G401 (cell line): ENCODE measurements at places on chromosomes 3 and 15.
A peak's percentile ranks its signal among the peaks of the same experiment; 100 is the strongest.

- DNase-seq: no peak
These were observed 100.6 kb upstream of the PRR23E start for GRCh38 chr3:127092368-127092767.

DNA sequence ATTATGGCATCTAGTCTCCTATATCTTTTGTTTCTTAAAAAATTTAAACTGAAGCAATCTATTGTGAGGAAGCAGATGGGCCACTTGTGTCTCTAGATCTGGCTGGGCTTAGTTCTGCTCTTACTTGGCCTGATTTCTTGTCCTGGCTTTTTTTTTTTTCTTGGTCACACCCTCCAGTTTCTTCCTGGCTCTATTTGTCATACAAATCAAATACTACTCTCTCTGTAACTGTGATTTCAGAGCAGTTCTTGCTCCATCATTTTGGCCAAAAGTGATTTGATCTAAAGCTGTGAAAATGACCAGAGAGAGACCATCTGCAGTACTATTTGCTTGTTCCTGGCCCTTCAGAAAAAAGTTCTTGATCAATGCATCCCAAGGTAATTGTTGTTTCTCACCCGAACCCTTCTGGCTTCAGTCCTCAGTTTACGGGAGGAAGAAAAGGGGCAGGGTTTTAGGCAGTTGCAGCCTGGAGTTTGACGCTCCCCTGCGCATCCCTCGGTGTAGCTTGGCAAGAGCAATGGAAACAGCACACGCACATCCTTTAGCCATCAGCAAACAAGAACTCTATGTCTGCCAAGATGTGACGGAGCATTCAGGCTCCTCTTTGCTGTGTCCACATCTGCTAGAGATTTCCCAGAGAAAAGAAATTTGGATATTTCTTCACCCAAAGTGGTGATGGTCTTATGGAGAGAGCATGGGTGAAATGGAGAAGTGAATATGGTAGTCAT lies 31.6 kb downstream of the CHST2 start:
- no peak for DNase-seq

DNA sequence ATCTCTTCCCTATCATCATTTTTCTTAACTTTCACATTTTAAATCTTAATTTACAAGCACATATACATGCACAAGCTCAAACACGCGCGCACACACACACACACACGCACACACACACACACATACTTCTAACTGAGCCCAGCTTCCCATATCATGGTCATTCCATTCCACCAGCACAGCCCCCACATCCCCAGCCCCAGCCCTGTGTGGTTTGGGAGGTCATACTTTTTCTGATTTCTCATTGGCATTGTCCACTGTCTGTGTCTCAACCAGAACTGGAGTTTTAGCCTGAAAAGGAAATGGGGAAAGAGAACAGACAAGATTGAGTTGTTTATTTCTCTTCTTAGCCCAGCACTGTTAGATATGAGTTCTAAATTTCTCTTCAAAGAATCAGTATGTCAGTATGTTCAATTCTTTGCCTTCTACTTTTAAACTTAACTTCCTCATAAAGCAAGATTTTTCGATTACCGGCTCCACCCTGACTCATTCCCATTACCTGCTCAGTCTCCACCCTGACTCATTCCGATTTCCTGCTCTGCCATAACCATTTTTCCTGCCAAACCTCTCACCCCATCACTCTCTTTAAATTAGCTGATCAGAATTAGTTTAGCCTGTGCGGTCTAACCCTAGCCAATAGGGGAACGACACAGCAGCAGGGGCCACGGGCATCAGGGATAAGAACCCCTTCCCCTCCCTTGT lies 6.4 kb downstream of the IQCF1 start:
- no peak for DNase-seq

DNA sequence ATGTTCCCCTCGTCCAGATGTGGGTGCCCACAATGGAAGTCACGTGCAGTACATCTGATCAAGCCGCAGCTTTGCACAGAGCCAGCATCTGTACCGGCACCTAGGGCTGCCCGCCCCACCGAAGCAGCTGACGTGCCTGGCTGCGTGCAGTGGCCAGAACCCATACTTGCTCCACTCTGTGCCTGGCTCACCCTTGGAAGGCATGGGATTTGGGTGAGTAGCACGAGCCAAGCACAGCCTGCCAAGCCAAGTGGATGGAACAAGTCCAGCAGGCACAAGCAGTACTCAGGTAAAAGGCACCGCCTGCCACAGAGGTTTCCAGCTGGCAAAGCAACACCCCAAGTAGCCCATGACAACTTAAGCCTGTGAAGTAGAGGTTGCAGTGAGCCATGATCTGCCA lies 261.3 kb downstream of the TBC1D5 start:
- peak; percentile 64 for DNase-seq

GRCh38 chr3:89624494-89624893 lies 517.1 kb downstream of the EPHA3 start:
- no peak for DNase-seq

- DNase-seq: no peak
These were observed 242.9 kb downstream of the SLC9A9 start for GRCh38 chr3:143605233-143605950.

DNA sequence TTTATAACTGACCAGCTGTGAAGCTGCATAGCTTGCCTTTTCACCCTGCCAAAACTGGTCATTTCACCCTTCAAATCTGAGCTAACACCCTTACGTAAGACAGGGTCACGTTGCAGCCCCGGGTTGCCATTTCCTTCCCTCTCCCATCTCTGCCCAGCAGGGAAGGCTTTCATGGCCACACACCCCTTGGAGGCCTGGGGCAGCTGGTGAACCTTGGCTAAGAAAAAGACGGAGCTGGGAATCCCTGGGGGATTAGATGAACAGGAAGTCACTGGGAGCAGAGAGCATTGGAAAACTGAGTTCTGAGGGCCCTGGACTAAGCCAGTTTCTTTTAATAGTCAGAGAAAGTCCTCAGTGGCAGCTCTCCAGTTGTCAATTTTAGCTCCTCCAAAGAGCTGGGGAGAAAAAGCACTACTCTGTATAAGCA lies 67.8 kb downstream of the TTC23 start:
- peak; percentile 1 for DNase-seq

- DNase-seq: no peak
These were observed 488.7 kb downstream of the AGBL1 start for GRCh38 chr15:86568378-86568777.

DNA sequence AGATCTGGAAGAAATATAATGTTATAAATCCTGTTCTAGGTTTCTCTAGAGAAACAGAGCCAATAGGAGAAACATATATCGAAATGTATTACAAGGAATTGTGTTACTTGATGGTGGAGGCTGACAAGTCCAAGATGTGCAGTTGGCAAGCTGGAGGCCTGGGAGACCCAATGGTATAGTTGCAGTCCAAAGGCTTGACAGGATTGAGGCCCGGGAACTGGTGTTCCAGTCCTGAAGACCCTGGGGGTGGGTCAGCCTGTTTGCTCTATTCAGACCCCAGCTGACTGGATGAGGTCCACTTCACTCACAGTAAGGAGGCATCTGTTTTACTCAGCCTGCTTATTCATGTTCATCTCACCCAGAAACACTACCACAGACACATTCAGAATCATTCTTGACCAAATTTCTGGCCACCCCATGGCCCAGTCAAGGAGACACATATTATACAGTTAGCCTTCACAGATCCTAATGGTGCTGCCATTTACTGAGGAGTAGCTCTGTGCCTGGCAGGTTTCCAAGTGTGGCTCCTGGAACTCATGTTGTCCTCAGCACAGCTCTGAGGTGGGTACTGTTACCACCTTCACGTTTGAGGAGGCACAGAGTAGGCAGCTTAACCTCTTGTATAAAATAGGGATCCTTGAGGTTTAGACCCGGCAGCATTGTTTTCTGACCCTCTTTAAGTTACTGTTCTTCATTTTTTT lies 3.7 kb downstream of the TRAK1 start:
- peak; percentile 42 for DNase-seq

- no peak for DNase-seq
These were observed 195.9 kb downstream of the TP63 start for GRCh38 chr3:189827108-189827507.

- no peak for DNase-seq
These were observed 269.1 kb downstream of the RAP2B start for GRCh38 chr3:153431076-153431475.

DNA sequence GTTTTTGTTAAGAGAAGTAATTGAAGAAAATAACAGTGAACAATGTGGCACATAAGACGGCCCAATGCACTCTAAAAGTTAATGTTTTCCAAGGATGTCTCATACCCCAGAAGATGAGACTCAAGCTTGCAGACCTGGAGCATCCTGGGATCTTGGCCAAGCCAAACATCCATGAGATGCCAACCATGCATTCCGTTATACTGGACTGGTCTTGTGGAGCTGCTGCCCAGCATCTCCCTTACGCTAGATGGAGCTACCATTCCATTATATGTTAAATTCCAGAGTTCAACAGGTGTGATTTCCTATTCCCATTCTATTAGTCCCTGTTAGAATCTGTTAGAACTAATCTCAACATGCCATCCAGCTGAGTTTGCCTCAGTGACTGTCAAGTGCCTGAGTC lies 181.8 kb downstream of the PDCD6IP start:
- peak; percentile 78 for DNase-seq

GRCh38 chr15:63970621-63971426 lies 75.5 kb downstream of the DAPK2 start:
- DNase-seq: no peak

- no peak for DNase-seq
These were observed 400.0 kb upstream of the PPP2R3A start for GRCh38 chr3:135565546-135565945.

DNA sequence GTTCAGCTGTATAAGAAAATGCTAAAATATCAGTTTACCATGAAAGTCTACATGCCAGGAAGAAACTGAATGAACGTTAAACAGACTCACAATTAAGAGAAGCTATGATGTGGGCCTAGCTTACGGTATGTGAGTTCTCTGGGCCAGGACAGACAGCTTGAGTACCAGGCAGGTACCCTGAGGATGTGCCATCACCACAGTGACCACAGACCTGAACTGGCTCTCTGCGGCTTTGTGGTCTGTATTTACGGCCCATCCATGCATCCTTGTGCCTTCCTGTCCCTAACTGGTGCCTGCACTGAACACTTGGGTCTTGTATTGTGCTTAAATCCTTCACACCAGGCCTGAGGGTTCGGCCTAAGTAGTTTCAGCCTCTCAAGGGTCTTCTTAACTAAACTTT lies 467.5 kb upstream of the PPP2R3A start:
- no peak for DNase-seq

DNA sequence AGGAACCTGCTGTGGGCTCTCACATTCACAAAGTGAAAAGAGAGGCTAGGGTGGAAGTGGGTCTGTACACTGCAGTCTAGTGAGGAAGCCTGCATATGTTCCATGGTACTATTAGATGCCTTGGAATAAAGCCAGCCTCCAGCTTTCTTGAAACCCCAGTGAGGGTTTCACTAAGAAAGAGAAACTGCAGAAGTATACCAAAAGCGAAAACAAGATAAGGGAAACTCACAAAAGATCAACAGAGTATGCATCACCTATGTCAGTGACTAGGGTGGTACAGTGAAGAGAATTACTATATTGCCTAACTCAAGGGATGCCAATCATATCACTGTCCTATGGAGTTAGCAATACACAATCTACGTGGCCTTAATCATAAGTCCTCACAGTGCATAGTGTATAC lies 212.5 kb upstream of the GADL1 start:
- no peak for DNase-seq

GRCh38 chr3:126309165-126309564 lies 48.0 kb downstream of the KLF15 start:
- DNase-seq: no peak

- no peak for DNase-seq
These were observed 28.7 kb downstream of the TIPIN start for GRCh38 chr15:66327736-66328135.

DNA sequence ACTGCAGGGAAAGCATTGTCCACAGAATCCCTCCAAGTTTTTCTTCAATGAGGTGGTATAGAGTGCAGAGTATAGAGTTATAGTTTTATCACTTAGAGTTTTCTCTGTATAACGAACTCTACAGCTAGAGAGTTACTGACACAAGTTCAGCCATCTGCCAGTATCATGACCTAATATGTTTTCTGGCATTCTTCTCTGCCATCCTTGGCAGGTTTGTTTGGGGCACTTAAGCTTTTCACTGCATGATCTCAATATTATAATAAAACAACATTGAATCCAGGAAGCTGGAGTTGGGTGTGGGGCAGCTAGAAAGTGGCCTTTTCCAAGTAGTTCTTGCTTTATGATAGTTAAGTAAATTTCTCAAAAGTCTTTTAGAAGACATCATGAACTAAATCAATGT lies 743.5 kb upstream of the ARPP21 start:
- DNase-seq: peak; percentile 88

DNA sequence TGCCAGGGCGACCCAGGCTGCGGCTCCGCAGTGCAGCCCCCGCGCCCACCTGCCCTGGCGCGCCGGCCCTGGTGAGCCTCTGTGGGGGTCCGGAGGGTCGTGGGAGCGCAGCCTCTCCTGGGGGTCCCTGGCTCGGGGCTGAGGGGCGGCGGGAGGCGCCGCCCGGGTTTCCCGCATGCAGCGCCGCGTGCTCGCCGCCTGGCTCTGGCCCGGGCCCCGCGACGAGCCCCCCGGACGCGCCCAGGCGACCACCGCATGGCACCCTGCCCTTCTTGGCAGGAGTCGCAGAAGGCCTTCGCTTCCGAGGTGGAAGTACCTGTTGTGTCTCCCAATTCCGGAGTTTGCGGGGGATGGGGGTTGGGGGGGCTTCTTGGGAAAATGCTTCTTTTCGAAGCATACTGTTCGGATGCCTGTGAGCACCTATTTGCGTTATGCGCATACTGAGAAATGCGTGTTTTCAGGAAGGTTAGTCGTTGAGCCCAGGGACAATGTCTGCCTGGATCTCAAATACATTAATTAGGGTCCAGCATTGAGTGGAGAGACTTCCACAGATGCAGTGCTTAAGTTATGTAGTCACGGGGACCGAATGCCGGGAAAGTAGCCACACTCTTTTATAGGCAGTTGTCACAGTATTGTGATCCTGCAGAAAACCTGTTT lies 1.3 kb downstream of the GABRA5 start:
- DNase-seq: no peak

DNA sequence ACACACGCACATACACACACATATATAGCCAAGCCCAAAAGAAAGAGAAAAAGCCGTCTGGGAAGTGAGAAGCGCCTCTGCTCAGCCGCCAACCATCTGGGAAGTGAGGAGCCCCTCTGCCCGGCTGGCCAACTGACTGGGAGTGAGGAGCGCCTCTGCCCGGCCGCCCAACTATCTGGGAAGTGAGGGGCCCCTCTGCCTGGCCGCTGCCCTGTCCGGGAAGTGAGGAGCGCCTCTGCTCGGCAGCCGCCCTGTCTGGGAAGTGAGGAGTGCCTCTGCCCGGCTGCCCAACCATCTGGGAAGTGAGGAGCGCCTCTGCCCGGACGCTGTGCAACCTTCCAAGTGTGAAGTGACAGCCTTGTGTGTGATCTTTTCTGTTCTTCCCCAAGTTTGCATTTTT lies 49.2 kb downstream of the FHIT start:
- DNase-seq: no peak
